ENCODE measurements at places on chromosomes 3 and 15.

DNA sequence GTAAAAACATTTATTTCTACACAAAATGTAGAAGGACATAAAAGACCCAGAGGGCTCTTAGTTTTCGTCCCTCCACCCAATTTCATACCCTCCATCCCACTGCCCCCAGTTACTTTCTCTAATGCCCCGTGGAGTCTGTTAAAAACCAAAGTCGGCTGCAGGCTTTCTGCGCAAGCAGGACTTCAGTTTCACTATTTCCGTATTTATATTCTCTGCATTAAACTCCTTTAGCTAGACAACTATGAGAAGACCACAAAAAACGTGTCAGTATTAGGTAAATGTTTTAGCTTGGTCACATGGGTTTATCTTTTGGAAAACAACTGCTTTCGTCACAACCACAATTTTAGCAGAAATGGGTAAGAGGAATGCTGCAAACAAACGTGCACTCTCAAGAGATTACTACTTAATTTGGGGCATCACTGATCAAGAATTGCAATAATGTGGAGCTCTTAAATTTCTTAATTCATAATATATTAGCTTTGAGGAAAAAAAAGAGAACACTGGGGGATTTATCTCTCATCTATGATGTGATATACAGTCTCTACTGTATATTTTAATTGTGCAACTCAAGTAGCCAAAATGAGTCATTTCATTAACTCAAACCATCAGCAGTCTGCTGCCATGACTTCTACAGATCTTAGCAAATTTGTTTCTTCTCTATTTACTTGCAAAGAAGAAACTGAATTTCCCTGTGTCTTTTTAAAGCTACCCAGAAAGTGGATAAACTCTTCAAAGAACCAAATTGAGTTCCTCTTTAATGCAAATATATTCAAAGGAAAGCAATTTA, 740 bp upstream of the NSMCE3 start:
- DNase-seq: peak; percentile 76

DNA sequence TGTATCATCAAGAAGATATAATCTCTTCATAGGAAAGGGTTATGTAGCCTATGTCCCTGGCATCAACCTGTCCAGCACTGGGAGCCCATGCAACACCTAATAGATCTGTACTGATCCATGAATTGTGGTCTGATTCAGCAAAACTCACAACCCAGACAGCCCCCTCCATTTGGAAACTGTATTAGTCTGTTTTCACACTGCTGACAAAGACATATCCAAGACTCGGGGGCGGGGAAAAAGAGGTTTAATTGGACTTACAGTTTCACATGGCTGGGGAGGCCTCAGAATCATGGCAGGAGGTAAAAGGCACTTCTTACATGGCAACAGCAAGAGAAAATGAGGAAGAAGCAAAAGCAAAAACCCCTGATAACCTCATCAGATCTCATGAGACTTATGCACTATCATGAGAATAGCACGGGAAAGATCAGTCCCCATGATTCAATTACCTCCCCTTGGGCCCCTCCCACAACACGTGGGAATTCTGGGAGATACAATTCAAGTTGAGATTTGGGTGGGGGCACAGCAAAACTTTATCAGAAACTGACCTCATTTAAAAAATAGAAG, 83.3 kb downstream of the TRIM42 start:
- no peak for DNase-seq

- DNase-seq: no peak
Measured at GRCh38 chr3:5092018-5092417, 30.1 kb upstream of the ARL8B start.

DNA sequence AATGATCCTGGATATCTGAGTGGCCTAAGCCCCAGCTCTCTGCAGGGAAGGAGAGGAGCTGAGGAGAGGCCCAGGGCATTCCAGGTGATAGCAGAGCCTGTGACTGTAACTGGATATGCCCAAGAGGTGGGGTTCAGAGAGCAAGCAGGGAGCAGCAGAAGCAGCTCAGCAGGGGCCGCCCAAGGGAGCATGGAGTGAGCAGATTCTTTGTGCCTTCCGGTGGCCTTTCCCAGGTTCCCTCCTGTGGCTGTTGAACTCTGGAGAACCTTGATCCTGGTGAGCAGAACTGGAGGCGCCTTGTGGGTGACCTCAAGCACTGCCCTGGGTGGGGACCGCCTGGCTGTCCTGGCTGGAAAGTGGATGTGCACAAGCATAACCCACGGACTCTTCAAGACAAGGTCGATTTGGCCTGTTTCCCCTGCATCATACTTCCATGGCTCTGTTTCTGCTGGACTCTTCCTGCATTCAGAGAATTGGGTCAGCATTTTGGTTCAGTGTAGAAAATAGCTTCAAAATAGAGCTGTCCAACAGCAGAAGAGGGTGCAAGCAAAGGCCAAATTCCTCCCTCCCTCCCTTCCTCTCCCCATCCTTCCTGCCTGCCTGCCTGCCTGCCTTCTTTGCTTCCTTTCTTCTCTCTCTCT, 76.1 kb downstream of the ARNT2 start:
- DNase-seq: no peak

- DNase-seq: no peak
Measured at GRCh38 chr3:181722156-181722555, 10.4 kb downstream of the SOX2 start.

- no peak for DNase-seq
Measured at GRCh38 chr3:20121088-20121487, 64.9 kb downstream of the SGO1 start.

- DNase-seq: no peak
Measured at GRCh38 chr3:191686626-191687025, 225.7 kb downstream of the PYDC2 start.

DNA sequence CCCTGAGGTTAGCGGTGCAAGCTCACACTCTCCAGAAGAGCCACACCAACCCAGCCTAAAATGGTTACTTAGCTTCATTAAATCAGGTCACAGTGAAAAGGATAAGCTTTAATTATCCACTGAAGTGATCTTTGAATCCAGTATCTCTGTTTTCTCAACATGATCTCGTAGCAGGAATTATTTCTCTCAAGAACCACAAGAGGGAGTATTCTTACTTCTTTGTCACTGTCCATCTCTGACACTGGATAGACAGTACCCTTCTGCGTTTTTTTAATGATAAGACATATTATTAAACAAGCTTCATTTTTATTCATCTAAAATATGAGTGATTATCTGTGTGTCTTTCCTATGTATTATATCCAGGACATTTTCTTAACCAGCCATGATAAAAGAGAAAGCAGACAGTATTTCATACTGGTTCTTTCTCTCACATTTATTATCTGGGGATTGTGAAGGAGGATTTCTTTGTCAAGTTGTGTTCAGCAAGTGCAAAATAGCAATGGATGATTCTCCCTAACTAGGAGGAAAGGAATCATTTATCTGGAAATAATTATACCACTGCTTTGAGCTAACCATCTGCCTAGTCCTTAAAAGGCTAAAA, 105.4 kb upstream of the CCDC54 start:
- DNase-seq: no peak

DNA sequence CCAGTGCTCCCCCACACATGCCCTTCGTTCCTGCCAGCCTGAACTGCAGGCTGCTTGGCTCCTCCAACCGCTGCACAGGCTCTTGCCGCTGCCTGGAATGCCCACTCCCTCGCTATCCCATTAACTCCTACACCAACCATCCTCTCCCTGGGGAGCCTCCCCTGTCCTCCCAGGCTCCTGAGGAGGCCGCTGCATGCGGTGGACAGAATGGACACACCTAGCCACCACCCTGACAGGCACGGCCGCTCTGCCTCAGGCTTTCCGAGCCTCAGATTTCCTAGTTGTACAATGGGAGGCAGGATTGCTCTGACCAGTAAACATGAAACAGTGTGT, 2.3 kb downstream of the PLXNB1 start:
- no peak for DNase-seq

- DNase-seq: no peak
Measured at GRCh38 chr15:39743611-39744010, 39.0 kb downstream of the FSIP1 start.

DNA sequence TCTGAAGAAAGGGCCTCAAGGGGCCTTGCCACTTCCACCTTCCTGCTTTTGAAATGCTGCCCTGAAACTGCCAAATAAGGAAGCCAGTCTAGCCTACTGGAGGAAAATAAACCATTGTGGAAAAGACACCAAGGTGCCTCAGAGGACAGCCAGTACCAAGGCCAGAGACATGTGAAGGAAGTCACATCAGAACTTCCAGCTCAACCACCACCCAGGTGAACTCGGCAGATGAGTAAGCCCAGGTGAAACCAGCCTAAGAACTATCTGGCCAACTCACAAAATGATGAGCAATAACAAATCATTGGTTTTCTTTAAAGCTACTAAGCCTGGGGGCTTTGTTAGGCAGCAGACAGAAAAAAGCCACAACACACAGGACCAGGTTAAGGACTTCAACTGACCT, 103.0 kb downstream of the MAGI1 start:
- no peak for DNase-seq

DNA sequence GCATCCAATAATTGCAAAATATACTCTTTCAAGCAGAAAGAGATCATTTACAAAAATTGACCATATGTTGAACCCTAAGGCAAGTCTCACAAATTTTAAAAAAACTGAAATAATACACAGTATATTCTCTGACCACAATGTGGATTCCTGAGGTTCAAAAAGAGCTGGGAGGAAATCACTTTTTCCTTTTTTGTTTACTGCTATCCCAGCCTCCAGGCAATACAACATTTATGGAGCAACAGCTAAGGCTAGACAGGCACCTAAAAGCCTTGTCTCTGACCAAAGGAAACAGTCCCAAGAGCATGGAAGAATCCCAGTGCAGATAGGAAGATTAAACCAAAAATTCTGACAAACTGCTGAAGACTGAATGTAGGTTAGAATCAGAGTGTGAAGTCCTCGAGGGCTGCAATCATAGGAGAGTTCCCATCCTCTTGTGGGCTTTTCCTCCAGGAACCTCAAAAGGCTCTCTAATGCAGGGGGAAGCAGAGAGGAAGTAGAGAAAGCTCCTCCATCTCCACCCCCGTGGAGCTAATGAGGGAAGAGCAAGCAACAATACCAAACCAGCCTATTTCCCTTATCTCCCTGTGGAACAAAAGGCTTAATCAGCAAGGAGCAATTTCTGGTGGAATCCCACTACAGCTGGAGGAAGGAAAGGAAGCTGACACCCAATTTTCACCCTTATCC, 57.0 kb downstream of the TMCC1 start:
- DNase-seq: no peak

DNA sequence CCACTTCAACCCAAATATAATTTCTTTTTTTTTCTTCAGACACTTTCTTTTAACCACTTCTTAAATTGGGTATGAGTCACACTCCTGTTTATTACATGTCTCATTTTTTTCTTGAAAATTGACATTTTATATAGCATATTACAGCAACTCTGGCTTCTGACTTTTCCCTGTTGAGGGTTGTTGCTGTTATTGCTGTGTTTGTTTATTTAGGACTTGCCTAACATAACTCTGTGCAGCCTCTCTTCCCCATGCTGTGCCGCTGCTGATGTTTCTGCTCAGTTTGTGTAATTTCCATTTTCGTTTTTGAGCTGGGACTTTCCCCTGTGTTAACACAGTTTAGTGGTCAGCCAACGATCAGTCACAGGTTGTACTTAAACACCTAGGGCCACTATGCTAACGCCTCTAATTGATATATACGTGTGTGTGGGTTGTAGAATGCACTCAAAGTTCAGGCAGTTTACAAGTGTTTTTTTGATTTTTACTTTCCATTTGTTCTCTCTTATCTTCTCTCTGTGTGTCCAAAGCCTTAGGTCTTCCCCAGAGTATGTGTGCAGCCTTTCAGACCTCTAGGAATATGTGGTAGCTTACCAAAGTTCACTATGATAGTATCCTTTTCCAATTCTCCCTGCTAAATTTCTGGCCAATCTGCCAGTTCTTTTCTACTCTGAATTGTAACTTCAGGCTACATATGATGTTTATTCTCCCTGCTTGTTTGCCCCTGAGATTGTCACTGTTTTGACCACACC, 337.2 kb downstream of the ZBTB20 start:
- DNase-seq: no peak

GRCh38 chr3:184658223-184658928, 53.5 kb downstream of the MAGEF1 start:
- DNase-seq: no peak

GRCh38 chr3:13281507-13282357, 138.4 kb downstream of the NUP210 start:
- DNase-seq: no peak

DNA sequence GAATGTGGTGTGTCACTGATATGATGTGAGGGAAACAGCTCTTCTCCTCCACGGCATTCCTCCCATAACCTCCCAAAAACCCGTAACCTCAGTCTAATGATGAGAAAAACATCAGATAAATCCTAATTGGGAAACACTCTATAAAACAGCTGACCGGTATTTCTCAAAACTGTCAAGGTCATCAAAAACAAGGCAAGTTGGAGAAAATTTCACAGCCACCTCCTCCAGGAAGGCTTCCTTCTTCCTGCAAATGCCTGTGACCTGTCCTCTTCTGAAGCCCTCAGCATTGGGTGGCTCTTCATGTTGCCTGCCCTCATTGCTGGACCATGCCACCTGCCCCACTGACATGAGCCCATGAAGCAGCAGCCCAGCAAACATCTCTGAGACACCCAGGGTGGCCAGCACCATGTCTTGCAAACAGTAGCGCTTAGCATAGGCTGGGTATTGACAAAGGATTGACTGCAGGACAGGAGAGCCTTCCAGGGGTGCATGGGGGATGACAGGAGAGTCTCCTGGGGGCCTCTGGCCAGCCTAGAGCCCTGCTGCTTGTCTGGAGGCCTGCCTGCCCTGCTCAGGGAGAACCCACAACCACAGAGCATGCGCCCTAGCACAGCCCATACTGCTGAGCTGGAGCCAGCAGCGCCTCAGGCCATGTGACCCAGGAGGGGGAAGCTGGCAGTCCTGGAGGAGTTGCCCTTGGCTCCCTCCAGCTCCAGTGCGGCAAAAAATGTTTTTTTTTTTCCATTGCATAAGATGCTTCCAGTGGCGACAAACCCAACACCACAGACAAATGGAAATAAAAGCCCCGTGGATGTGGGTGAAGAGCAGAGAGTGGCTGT, 49.7 kb downstream of the XXYLT1 start:
- no peak for DNase-seq

DNA sequence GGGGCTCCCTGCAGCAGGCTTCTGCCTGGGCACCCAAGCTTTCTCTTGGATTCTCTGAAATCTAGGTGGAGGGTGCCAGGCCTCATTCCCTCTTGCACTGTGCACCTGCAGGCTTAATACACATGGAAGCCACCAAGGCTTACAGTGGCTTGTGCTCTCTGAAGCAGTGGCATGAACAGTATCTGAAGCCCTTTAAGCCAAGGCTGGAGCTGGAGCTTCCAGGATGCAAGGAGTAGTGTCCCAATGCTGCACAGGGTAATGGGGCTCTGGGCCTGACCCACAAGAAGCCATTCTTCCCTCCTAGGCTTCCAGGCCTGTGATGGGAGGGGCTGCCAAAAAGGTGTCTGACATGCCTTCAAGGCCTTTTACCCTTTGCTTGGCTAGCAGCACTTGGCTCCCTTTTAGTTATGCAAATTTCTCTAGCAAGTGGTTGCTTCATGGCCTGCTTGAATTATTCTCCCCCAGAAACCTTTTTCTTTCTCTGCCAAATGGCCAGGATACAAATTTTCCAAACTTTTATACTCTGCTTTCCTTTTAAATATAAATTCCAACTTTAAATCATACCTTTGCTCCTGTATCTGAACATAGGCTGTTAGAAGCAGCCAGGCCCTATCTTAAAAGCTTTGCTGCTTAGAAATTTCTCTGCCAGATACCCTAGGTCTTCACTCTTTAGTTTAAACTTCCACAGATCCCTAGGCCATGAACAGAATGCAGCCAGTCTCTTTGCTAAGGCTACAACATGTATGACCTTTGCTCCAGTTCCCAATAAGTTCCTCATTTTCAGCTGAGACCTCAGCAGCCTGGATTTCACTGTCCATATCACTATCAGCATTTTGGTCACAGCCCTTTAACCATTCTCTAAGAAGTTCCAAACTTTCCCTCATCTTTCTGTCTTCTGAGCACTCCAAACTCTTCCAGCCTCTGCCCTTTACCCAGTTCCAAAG, 201.1 kb upstream of the LRRFIP2 start:
- DNase-seq: no peak

- no peak for DNase-seq
Measured at GRCh38 chr3:44418549-44418948, 58.9 kb downstream of the ZNF445 start.
